Tibial artery (tissue), 4 donors: ENCODE measurements at places on chromosomes 5 and 9.
A peak's percentile ranks its signal among the peaks of the same experiment; 100 is the strongest.

DNA sequence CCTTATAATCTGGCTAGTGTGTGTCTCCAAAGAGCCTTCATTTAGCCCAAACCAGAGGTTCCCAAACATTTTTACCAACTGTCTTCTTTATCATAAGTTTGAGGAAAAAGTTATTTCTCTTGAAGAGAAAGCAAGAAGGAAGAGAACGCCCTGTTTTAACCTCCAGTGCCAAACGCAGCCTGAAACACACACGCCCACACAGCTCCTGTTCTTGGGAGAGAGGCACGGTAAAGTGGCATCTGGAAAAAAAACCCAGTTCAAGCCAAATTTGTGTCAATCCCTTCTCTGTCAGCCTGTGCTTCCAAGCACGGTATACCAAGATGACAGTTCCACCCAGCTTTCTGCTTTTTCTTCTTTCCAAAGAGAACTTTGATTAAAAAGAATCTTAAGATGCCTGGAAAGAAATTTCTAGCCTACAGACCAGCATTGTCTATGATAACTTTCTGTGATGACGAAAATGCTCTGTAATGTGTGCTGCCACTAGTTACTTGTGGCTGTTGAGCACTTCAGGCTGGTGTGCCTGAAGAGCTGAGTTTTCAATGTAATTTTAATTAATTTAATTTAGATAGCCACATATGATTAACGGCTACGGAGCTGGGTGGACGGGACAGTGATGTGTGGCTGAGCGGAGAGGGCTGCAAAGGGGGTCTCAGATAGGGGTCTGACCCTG lies 62.3 kb downstream of the ACER2 start:
- H3K27me3 ChIP-seq = no peaks in the 10 kb centered on the region
- no peak overlapping the region for H3K4me3 ChIP-seq
- DNase-seq = no peak
- H3K36me3 ChIP-seq = no peaks in the 10 kb centered on the region

- H3K27ac ChIP-seq = no peak overlapping the region
- H3K36me3 ChIP-seq = no peaks in the 10 kb centered on the region
- no peak for DNase-seq
- no peak overlapping the region for H3K4me3 ChIP-seq
- no peaks in the 10 kb centered on the region for H3K27me3 ChIP-seq
- no peaks in the 10 kb centered on the region for H3K4me1 ChIP-seq
Measured at GRCh38 chr5:143416411-143416810, 12.9 kb upstream of the NR3C1 start.

DNA sequence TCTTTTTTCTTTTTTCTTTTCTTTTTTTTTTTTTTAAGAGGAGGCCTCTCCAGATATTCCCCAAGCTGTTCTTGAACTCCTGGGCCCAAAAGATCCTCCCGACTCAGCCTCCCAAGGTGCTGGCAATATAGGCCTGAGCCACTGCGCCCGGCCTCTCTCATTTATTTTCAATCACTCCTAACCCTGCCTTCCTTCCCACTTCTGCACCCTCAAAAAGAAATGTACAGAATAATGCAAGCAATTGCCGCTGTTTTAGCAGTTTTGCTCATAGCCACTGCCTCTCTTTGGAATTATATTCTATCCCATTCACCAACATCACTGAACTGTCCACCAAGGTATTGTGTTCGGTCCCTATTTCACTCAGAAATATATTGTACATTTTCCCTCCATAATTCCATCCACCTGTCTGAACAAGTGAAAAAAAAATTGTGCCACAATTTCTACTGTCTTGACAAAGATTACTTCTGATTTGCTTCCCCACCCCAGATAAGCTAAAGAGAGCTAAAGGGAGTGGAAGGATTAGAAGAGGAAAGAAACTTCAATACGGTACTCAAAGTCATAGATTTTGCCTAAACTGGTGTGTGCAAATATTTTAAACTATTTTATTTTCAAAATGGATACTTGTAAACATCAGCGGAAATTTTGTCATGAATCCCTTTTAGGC lies 1.9 kb downstream of the FNBP1 start:
- H3K4me1 ChIP-seq = peaks cover 55% of the 10 kb centered on the region
- no peak for DNase-seq
- H3K27ac ChIP-seq = peak overlapping the region; percentile 83
- no peaks in the 10 kb centered on the region for H3K27me3 ChIP-seq
- peaks cover 5% of the 10 kb centered on the region for H3K36me3 ChIP-seq
- H3K4me3 ChIP-seq = peak overlapping the region; percentile 72

GRCh38 chr9:107270082-107270481 lies 13.0 kb upstream of the RAD23B start:
- H3K4me3 ChIP-seq = no peak overlapping the region
- H3K27me3 ChIP-seq = no peaks in the 10 kb centered on the region
- no peaks in the 10 kb centered on the region for H3K36me3 ChIP-seq
- no peak for DNase-seq
- no peak overlapping the region for H3K27ac ChIP-seq
- H3K4me1 ChIP-seq = peaks cover 7% of the 10 kb centered on the region

GRCh38 chr5:82522897-82523296 lies 244.7 kb upstream of the RPS23 start:
- H3K36me3 ChIP-seq = no peaks in the 10 kb centered on the region
- no peak overlapping the region for H3K4me3 ChIP-seq
- H3K27ac ChIP-seq = no peak overlapping the region

DNA sequence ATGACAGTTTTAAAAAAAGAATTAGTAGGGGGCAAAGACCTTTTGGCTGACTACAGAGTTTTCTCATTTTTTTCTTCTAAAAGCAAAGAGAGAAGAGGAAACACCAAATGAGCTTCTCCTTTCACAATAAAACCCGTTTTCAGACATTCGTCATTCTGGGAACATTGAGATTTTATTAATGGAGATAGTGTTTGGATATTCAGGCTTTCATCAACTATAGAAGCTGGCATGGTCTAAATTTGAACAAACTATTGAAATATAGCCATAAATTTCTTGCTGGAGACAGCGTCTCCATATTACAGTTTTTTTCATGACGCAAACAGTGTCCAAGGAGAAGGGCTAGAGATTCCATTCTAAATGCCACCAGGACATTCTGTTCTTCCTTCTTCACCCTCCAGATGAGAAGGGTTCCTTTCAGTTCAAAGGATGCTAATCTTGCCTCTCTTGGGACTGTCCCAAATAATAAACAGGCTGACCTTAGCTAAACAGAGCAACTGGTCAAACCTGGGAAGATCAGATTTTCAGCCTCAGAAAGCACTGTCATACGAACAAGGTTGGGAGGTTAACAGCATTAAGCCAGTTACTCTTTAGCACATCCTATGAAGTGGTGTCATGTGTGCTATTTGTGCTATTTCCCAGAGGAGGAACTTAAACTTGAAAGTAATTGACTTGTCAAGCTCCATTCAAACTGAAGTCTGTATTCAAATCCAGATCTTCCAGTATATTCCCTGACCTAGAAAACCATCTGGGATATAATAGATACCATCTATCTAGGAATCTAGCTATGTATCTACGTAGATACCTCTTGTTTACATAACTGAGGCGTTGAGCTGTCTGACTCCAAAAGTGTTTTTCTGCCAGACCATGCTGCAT lies 125.6 kb downstream of the LPAR1 start:
- H3K36me3 ChIP-seq = no peaks in the 10 kb centered on the region
- no peaks in the 10 kb centered on the region for H3K27me3 ChIP-seq
- H3K4me3 ChIP-seq = no peak overlapping the region
- H3K27ac ChIP-seq = peak overlapping the region; percentile 51
- peaks cover 15% of the 10 kb centered on the region for H3K4me1 ChIP-seq

DNA sequence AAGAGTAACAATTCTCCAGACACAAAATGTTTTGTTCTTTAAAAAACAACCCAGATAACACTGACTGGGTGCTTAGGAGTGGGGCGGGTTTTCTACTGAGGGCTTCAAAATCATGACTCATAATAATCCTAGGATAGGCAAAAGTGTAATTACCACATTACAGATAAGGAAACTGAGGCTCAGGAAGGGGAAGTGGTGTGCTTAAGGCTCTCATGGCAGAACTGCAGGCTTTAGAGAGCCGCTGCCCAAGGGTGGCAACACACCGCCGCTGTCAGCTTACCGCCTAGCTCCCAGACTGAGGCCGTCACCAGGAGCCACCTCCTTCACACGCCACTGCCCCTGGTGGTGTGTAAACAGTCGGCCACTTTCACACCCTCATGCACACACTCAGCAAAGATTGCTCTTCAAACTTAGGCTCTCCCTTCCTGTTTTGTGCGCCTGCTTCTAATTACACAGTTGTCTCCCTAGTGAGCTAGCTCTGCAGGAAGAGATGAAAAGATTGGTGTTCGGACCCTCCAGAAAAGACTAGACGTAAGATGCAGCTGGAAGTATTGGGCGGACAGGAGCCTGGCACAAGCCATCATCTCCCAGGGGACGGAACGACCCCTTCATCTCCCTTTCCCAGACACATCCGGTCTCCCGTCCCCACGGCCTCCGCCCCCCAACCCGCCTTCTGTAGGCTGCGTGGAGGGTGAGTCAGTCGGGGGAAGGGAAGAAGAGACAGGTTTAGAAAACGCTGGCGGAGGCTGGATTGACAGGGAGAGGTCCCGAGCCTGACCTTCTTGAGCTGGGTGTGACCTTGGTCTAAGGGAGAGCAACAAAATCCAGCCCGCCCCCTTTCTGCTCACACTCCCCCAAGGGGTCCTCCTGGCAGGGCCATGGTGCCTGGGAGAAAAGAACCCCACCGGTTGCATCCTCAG lies 162.7 kb downstream of the SYK start:
- peak overlapping the region; percentile 63 for H3K27ac ChIP-seq
- DNase-seq = no peak
- H3K36me3 ChIP-seq = no peaks in the 10 kb centered on the region
- no peak overlapping the region for H3K4me3 ChIP-seq
- H3K27me3 ChIP-seq = no peaks in the 10 kb centered on the region
- no peaks in the 10 kb centered on the region for H3K4me1 ChIP-seq

- H3K4me1 ChIP-seq = no peaks in the 10 kb centered on the region
- H3K27me3 ChIP-seq = no peaks in the 10 kb centered on the region
- H3K4me3 ChIP-seq = no peak overlapping the region
- no peaks in the 10 kb centered on the region for H3K36me3 ChIP-seq
- no peak overlapping the region for H3K27ac ChIP-seq
- DNase-seq = no peak
Measured at GRCh38 chr5:22910523-22910922, 57.4 kb upstream of the CDH12 start.

DNA sequence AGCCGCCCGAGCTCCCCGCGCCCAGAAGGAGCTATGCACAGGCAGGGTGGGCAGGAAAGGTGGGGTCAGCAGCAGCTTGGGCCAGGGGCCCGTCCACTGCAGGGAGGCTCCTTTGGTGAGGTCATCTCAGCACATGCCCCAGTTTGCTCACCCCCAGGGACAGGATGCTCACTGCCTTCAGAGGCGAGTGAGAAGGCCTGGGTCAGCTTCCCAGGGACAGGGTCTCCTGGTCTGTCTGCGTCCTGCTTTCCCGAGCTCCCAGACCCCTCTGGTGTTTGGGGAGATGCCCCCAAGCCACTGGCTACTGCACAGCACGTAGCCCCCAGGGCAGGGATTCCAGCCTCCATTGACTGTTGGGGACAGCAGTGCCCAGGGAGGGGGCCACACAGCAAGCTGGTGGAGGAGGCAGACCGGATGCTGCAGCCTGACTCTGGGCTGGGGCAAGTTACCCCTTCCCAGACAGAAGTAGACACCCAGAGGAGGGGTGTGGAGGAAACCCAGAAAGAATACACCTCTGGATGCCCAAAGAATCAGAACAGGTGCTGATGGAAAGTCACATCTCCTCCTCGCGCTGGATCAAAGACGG lies 581 bp upstream of the SARDH start:
- no peak for DNase-seq
- H3K4me3 ChIP-seq = peak overlapping the region; percentile 30
- no peak overlapping the region for H3K27ac ChIP-seq
- peaks cover 47% of the 10 kb centered on the region for H3K27me3 ChIP-seq
- no peaks in the 10 kb centered on the region for H3K4me1 ChIP-seq
- no peaks in the 10 kb centered on the region for H3K36me3 ChIP-seq

- DNase-seq = no peak
- H3K4me1 ChIP-seq = peaks cover 26% of the 10 kb centered on the region
- no peaks in the 10 kb centered on the region for H3K27me3 ChIP-seq
- H3K36me3 ChIP-seq = peaks cover 29% of the 10 kb centered on the region
- peak overlapping the region; percentile 100 for H3K4me3 ChIP-seq
Measured at GRCh38 chr9:33265211-33265865, 489 bp downstream of the CHMP5 start.

- H3K4me3 ChIP-seq = no peak overlapping the region
- H3K27me3 ChIP-seq = no peaks in the 10 kb centered on the region
- H3K4me1 ChIP-seq = no peaks in the 10 kb centered on the region
- H3K27ac ChIP-seq = no peak overlapping the region
- DNase-seq = no peak
Measured at GRCh38 chr9:138067613-138068367, 190.2 kb downstream of the CACNA1B start.

GRCh38 chr9:110095776-110096175 lies 112.2 kb downstream of the C9orf152 start:
- H3K36me3 ChIP-seq = no peaks in the 10 kb centered on the region
- H3K27me3 ChIP-seq = no peaks in the 10 kb centered on the region
- H3K4me3 ChIP-seq = no peak overlapping the region

DNA sequence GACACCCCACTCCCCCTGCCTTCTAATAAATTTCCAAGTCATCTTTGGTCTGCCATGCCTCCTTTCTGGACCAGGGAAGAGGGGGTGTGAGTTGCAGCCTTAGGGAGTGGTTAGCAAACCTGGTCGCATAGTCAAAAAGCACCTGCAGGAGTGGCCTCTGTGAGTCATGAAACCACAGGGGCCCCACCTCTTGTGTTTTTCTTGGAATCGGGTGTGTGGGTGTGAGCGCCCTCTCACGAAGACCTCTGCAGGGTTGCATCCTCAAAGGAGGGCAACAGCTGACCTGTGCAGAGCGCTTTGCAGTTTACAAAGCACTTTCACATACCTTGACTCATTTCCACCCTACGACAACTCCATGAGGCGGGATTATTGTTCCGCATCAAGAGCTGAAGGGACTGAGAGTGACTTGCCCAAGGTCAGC lies 36.8 kb upstream of the TEX48 start:
- DNase-seq = no peak
- no peaks in the 10 kb centered on the region for H3K4me1 ChIP-seq

- H3K27ac ChIP-seq = no peak overlapping the region
- no peak overlapping the region for H3K4me3 ChIP-seq
- H3K4me1 ChIP-seq = no peaks in the 10 kb centered on the region
- peaks cover 66% of the 10 kb centered on the region for H3K36me3 ChIP-seq
- no peak for DNase-seq
Measured at GRCh38 chr5:177519463-177520235, 2.9 kb upstream of the DDX41 start.

DNA sequence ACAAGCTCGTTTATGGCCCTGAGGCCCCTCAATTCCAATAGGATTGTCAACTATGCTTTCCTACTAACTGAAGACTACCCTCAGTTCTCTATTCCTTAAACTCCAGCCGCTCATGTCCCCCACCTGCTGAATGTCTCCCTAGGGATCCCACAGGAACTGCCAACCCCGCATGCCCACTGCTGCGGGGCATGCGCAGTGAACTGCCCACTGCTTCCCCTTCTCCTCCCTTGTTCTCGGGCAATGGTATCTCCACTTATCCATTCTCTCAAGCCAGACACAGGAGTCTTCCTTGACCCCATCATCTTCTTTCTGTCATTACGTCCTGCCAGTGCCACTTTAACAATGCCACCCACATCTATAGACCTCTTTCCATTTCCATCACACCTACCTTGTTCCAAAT lies 90.0 kb downstream of the FGF18 start:
- H3K27ac ChIP-seq = no peak overlapping the region
- no peaks in the 10 kb centered on the region for H3K36me3 ChIP-seq
- no peaks in the 10 kb centered on the region for H3K4me1 ChIP-seq
- no peak overlapping the region for H3K4me3 ChIP-seq
- no peaks in the 10 kb centered on the region for H3K27me3 ChIP-seq
